NCI-H82 (cell line): ENCODE measurements at places on chromosomes 11 and 22.
A peak's percentile ranks its signal among the peaks of the same experiment; 100 is the strongest.

- no peak for DNase-seq
These were observed 31.4 kb downstream of the PPIL2 start for GRCh38 chr22:21697021-21697771.

DNA sequence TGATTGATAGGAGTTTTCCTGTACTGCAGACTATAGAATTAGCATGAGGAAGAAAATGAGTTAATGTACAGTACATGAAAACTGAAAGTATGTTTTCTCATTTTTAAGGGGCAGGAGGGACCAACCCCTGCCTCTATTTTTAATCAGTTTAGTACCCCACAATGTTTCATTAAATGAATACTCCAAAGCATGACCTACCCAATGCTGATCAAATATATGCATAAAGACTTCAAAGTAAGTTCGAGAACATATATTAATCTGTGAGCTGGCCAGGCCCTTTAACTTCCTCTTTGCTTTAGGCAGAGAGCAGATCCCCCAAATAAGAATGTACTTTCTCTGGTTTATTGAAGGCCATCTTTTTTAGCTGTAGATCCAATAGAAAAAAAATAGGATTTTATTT lies 161.0 kb downstream of the FCHSD2 start:
- no peak for DNase-seq

DNA sequence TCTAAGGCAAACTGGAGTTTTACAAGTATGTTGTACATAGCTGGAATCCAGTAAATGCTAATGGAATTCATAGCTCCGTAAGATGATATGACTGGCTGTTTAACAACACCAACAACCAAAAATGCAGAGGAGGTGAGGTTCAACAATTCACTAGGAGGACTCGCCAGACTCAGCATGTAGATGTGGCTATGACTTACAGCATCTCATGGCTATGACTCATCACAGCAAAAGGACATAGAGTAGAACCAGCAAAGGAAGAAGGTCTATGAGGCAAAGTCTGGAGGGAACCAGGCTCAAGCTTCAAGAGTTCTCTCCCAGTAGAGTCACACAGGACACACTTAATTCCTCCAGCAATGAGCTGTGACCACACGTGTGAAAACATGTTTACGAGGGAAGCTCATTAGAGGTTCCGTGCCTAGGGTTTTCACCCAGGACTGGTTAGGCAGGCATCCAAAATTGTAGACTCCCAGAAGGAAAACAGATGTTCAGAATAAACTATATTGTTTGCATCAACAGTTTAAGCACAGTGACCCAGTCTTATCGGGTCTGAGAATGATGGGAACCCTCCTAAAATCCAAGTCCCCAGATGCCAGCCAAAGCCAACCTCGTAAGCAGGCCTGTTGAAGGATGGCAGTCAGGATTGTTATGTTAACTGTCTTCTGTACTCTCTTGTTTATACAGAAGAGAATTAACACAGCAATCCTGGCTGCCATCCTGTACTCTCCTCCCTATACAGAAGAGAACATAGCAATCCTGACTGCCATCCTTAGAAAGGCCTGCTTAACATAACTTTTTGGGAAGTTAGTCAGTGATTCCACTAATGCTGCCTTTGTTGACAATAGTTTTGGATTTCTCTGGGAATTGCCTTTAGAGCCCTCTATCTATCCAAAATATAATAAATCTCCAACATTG lies 116.6 kb downstream of the LARGE1 start:
- DNase-seq, result no peak

- peak; percentile 76 for DNase-seq
These were observed 1.7 kb upstream of the TXNRD2 start for GRCh38 chr22:19943082-19944026.

DNA sequence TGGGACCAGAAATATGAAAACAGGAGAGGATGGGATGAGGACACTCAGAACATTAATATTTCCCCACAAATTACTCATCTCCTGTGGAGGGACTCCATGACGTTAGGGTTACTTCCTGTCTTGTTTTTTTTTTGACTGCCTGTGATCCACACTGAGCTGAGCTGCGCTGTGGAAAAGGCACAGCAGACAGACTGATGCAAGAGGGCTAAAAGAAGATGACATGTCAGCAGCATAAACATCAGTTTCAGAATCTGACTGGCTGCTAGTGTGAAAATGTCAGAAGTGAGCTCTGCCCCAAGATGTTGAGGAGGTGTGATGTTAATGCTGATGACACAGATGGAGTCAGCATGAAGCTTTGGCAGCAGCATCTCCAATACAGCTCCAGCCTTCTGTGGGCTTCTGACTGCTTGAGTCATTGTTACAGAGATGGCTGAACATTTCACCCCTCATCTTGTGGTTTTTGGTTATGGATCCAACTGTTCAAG lies 286.8 kb downstream of the BLID start:
- no peak for DNase-seq

DNA sequence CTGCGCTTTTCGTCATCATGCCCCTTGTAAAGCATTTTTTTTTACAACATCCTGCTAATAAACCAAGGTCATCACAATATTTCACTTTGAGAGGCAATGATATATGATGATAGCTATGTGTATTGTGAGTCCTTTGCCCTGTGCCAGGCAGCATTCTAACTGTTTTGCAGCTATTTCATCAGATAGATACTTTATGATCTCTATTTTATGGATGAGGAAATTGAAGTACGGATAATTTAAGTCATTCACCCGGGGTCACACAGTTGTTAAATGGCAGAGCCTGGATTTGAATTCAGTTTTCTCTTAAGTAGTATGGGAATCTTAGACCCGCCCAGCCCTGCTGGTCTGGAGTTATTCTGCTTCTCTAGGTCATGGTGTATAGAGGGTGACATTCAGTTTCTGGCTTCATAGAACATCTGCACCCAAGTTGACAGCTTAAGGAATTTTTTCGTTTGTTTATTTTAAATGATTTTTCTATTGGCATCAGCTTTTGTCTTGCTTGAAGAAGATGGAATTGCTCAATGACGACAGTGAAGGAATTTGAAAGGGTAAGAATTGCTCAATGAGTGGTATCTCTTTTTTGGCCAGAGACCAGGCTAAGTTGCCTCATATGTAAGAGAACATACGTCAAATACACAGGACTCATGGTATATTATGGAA lies 926 bp downstream of the PRR5L start:
- no peak for DNase-seq

GRCh38 chr11:104191124-104191523 lies 27.2 kb upstream of the PDGFD start:
- no peak for DNase-seq

DNA sequence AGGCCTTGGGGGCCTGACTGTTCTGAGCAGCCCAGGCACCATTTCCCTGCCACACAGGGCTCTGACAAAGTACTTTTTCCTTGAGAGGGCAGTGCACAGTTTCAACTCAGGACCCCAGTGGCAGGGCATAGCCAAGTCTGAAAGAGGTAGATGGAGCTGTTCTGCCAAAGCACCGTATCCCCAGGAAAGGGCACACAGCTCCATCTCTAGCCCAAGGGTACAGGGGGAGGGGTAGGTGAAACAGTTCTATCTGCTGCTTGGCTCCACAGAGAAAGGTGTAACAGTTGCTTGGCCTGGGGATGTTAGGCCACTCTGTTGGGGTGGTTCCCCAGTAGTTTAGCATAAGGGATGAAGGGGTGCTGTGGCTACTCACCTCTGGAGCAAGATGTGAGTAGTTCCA lies 47.8 kb downstream of the GDPD4 start:
- no peak for DNase-seq

DNA sequence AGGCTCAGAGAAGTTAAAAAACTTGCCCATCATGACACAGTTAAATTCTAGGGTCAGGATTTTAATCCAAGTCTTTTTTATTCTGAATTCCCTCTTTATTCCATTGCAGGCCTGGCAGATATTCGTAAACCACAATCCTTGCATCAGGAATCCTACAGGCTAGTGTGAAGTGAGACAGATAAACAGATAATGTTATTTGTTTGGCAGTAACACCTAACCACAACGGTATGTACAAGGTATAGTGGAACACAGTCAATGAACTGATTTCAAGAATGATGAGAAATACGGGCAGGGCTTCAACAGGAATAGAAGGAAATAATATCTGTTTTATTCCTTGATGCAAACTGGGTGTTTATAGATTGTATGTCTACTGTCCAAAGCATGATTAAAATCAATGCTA lies 32.0 kb upstream of the NARS2 start:
- DNase-seq, result no peak

GRCh38 chr11:116093481-116094270 lies 589.5 kb upstream of the CADM1 start:
- peak; percentile 37 for DNase-seq

- DNase-seq, result peak; percentile 88
These were observed 10.7 kb upstream of the GSTP1 start for GRCh38 chr11:67572747-67573419.

- no peak for DNase-seq
These were observed 38.8 kb upstream of the UBASH3B start for GRCh38 chr11:122616718-122617117.

GRCh38 chr11:114036147-114036811 lies 23.2 kb upstream of the ZBTB16 start:
- peak; percentile 64 for DNase-seq
